ENCODE measurements at places on chromosomes 6 and 20. TPM values are rescaled to one million over a fixed set of nuclear protein-coding genes. Genes with fewer than 3 reads are reported as not detected.

Gene C20orf141
- total RNA-seq = not detected

Gene TFAP2B
- total RNA-seq = not detected

Gene SLC17A3
- not detected for total RNA-seq

Gene LY6G6C
- not detected for total RNA-seq

Gene LY86
- not detected for total RNA-seq

Gene DEFB110
- total RNA-seq = not detected

Gene NRSN1
- total RNA-seq = not detected

Gene TRIM31
- not detected for total RNA-seq

Gene ZBTB2
- 6.0 TPM for total RNA-seq

DNA sequence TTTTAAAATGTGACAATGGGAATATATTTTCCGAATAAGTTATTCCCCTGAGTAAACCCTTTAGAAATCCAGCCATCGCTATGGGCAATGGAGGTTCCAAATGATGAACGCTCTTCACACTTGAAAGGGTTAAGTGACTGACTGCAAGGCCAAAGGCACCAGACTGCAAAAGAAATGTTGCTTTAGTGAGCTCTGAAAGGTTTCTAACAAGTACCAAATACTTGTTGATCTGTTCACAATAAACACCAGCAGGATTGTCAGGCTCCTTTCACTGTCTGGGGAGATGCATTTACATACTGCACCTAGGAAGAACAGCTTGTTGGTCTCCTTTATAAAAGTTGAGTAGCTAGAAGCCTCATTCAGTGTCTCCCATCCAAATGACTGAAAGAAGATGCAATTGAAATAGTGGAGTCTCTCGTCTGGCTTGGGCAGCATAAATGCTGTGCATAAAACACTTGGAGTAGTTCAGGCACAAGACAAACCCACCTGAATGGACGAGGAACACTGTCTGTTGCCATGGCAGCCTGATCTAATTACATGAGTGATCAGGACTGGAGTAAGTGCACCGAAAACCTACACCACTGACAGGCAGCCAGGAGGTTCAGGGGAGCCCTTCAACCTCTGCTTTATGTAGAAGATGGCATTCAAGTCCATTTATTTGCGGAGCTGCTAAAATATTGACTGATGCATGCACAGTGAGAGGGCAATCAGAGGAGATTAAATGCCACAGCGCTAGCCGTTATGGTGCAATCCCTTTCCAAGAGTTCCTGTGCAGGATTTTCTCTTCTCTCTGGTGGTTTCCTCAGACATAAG is 2.9 kb downstream of the ATXN1 start:
- no peak for DNase-seq

DNA sequence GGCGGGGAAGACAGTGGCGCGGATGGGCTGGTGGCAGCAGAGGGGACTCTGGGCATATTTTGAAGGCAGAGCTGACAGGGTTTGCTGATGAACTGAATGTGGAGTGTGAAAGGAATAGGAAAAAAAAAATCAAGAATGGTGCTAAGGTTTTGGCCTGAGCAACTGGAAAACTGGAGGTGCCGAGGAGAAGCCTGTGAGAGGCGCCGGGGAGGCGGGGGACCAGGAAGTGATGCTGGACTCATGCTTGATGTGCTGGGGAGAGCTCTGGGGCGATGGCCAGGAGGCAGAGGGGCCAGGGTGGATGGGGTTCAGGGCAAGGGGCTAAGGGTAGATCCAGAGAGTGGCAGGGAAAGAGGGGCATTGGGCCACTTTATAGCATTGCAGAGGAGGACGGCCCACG is 55.8 kb downstream of the SULF2 start:
- DNase-seq = no peak

DNA sequence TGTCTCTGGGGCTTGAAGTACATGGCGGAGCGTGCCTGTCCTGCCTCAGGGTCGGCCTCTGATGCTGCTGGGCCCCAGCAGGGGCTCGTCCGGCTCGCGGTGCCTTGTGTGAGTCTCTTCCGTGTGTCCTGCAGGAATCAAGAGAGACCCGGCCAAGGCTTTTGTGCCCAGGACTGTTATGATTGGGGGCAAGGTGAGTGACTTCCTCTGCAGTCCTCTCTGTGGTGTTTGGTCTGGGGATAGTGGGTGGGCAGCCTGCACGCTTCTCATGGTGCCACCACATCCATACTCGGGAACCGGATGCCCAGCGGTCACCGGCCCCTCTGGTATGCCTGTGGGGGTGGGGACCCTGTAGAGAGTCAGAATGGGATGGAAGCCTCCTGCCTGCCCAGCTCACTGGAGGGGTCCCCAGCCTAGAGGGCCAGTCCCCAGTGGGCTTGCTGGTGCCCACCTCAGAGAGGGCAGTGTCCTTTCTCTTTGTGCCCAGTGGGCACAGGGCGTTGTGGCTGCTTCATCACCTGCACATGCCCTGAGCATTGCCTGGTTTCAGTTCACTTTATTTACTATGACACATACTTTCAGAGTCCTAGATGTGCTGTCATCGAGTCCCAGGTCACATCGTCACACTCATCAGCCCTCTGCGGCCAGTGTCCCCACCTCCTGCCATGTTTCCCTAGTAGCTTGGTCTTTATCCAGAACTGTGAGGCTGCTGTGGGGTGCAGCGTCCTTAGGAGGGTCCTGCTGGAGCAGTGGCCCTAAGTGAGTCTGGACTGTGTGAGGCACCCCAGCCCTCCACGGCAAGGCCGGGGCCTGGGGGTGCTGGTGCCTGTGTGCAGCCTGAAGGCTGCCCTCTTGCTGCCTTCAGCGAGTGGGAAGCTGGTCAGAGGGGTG is 40.7 kb downstream of the PYGB start:
- DNase-seq = no peak

DNA sequence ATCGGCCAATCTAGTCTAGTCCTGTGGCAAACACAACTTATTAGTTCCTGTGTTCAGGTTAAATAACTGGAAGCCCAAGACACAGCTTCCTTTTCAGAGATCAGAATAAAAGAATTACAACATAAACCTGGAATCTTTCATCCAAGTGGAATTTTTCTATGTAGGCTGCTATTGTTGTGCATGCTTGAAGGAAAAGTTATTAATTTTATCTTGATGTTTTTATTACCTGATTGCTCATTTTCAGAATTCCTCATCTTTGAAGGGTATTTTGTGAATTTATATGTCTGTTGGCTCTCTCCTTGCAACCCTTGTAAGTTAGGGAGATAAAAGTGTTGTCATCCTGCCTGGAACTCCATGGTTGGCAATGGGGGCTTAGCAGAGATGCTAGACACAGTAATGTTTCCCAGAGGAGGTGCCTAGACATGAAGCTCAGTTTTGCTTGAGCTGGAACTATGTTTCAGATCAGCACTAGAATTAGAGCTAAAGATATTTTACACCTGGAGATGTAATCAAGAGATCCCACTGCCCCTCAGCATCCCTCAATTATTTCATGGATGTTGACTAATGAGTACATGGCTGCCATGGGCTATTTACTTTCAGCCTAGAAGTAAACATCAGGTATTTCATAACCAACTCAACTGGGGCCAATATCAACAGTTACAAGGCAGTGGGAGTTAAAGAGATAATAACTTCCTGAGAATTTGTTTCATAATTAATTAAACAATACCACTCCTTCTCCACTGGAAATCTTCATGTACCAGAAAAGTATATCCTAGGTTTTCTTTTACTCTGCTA is 367.0 kb upstream of the MARCKS start:
- DNase-seq = peak; percentile 23

DNA sequence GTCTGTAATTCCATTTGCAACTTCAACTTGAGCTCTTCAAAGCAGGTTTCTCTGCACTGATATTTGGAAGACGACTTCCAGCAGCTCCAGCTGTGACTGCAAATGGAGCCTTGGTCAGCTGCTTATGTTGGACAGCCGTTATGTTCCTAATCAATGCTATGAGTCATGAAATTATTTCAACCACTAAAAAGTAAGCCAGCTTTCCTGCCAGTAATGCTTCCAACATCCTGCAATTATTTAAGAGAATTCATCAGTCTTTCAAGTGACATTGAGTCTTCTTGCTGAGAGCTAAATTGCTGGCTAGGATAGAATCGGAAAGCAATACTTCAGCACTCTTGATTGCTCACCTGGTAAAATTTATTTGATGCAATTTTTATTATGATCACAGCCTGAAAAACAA is 375.7 kb downstream of the MMUT start:
- no peak for DNase-seq

GRCh38 chr20:36655004-36655403 is 9.0 kb upstream of the SLA2 start:
- no peak for DNase-seq

DNA sequence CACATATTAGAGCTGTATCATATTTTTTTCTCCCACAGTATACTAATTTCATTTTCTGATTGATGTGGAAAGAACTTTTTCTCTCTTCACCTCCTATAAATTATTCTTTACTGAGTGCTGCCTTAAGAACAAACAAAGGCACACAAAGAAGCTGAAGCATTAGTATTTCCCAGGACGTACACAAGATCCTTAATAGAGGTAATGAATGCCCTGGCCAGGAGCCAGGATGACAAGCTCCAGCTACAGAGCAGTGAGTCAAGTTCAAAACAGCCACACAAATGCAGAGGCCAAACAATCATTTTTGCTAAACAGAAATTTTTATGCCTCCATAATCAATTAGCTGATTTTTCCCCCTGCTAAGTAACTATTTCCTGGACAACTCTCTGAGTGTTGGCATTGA is 639.6 kb downstream of the EPHA7 start:
- peak; percentile 53 for DNase-seq

- DNase-seq = peak; percentile 6
These were observed 106.0 kb upstream of the CDH4 start for GRCh38 chr20:61146023-61146422.

DNA sequence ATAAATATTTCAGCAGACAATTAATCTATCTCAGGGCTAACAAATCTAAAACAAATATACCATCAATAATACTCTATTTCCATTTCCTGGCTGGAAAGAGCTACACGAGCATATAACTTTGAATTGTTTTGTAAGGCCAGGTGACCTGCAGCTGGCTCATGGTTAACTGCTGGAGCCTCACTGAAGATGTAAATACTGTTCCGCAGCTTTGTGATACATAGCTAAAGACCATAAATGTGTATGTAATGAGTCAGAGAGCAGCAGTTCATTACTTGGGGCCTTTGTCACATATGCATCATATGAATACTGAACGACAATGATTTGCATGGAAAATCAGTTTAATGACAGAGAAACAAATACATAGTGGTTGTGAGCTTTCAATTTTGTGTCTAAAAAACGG is 109.4 kb upstream of the CCN2 start:
- peak; percentile 72 for DNase-seq

DNA sequence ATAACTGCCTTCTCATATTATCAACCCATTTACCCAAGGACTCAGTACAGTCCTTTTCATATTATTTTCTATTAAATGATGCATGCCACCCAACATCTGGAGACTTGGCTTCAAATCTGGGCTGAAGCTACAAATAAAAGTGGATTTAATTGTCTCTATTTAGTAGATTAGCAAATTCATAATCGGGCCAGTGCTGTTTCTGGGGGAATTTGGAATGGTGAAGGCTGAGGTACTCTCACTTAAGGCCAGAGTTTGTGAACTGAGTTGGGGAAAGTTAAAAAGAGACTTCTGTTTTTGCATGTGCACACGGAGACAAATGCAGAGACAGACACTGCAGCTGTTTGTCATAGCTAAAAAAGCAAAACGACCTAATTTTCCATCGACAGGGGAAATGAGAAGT is 100.9 kb downstream of the PFDN4 start:
- DNase-seq = no peak

DNA sequence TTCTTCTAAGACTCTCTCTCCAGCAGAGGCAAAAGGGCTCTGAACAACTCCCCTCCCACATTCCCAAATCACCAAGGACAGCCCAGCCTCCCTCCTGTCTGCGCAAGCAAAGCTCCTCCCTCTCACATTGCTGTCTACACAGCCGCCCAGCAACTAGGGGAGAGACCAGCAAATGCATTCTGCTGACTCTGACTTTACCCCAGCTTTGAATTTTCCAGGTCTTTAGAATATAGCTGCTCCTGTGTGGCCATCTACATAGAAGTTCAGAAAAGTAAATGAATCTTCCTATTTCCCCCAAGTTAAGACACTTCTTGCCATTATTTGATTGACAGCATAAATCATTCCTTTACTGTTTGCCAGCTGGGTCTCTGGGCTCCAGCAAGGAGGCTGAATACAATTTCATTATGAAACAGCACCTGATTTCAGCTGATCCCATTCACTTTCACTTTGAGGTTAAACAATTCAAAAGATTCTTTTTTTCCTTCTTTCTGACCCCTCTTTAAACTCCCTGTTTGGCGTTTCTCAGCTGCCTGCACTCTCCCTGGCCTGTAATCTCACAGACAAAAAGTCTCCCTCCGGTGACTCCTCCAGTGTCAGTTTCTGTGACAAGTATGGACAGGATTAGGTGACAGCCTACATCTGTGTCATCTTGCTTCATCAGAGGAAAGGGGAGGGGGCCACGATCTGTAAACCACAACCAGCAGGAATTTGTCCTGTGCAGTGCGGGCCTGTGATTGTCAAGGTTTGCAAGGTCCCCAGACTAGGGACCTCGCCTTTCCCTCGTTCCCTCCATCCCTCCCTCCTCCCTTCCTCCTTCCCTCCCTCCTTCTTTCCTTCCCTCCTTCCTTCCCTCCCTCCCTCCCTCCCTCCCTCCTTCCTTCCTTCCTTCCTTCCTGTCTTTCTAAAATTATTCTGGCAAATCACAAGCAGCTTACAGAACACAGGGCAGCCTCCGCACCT is 205.6 kb upstream of the RIN2 start:
- DNase-seq = no peak

- DNase-seq = no peak
These were observed 65.6 kb downstream of the CDC5L start for GRCh38 chr6:44453146-44453545.

DNA sequence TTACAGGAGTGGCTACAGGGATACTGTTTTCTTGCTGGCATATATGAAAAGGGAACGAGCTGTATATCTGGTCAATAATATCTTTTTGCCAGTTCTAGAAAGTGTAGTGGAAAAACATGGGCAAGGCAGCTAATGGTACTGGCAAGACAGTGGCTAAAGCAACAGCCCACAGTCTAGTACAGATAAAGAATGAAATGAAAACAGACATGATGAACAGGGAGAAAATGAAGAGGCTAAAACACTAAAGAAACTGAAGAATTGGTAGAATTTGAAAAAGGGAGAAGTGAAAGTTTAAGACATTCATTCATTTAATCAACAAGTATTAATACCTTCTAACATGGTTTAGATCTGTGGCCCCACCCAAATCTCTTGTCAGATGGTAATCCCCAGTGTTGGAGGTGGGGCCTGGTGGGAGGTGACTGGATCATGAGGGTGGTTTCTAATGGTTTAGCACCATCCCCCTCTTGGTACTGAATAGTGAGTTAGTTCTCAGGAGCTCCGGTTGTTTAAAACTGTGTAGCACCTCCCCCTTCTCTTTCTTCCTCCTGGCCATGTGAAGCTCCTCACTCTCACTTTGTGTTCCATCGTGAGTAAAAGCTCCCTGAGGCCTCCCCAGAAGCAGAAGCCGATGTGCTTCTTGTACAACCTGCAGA is 18.1 kb downstream of the FAM184A start:
- no peak for DNase-seq
